ENCODE measurements at places on chromosomes 7 and 10. TPM values are rescaled to one million over a fixed set of nuclear protein-coding genes. Genes with fewer than 3 reads are reported as not detected.

GRCh38 chr7:44415510-44415909, 74.9 kb downstream of the NUDCD3 start:
- no peak for DNase-seq

- no peak for DNase-seq
Observed at GRCh38 chr10:60536529-60537114, 146.9 kb upstream of the ANK3 start.

DNA sequence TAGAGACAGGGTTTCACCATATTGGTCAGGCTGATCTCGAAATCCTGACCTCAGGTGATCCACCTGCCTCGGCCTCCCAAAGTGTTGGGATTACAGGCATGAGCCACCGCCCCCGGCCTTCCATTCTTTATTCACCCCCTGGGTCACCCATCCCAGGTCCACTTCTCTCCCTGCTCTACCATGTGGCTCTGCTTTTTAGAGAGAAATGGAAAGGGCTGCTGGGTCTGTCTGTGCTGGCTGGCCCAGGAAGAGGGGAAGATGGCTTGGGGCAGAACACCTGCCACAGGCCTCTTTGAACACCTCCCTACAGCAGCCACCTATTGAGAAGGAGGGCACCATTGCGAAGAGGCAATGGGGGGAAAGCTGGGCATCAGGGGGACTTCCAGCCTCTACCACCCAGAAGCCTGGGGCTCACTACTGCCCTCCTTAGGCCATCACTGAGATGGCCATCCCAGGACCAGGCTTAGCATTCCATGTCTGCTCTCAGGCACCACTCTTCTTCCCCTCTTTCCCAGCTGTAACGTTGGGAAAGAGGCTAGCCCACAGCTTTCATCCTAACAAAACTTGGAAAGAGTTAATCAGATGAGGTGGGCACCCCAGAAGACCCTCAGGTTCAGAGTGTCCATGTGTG, 256.3 kb downstream of the GRID1 start:
- no peak for DNase-seq

DNA sequence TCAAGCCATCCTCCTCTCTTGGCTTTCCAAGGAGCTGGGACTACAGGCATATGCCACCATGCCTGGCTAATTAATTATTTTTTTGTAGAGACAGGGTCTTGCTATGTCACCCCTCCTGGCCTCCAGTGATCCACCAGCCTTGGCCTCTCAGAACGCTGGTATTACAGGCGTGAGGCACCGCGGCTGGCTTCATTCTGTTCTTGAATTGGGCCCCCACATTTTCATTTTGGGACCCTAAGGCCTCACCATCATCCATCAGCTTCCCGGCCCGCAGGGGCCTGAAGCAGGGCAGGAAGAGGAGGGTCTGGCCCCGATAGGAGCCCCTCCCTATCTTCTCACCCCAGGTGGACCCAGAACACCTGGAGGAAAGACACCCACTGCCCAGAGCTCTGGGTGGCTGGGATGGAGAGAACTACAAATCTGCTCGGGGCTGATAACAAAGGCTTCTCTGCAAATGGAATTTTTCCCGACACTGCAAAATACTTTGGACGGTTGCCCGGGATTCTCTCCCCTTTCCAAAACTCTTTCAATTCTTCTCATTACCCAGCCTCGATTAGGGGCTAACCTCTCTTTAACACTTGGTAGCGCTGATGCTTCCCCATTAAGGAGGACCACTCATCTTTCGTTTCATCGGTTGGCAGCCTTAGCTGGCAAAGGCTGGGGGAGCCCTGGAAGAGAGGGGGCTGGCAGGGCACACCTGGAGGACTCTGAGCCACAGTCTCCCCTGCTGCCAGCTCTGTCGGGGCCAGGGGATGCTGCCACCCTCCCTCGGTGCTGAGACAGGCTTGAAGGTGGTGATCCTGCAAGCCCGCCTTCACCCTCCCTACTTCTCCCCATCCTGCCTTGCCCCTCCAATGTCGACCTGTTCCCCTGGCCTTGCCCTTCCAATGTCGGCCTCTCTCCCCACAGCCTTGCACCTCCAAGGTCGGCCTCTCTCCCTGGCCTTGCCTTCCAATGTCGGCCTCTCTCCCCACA, 81.0 kb upstream of the GNA12 start:
- no peak for DNase-seq

GRCh38 chr10:10499839-10500238, 517.8 kb upstream of the CELF2 start:
- no peak for DNase-seq

DNA sequence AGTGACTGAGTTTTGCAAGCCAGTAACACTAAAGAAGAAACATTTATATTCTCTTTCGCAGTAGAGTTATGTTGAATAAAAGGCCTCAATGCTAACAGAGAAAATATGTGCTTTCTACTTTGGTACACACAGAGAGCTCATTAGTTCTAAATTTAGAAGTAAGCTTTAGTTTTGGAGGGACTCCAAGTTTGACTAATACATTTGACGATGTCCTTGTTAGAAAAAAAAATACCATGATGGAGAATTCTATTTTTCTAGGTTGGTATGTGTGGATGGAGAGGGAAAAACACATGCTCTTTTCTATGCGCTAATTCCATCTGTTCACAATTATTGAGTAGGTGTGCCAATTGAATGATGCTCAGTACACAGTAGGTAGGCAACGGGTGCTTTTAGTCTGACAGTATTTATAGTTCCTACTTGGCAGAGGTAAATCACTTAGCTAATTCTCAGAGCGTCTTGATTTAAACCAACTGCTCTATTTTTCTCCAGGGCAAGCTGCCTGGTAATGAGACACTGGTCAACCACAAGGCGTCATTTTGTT, 327.2 kb upstream of the AKR1E2 start:
- no peak for DNase-seq

GRCh38 chr10:103676851-103677417, 178.4 kb downstream of the SH3PXD2A start:
- DNase-seq = no peak

- peak; percentile 18 for DNase-seq
Observed at GRCh38 chr10:99431190-99431760, 851 bp upstream of the GOT1 start.

DNA sequence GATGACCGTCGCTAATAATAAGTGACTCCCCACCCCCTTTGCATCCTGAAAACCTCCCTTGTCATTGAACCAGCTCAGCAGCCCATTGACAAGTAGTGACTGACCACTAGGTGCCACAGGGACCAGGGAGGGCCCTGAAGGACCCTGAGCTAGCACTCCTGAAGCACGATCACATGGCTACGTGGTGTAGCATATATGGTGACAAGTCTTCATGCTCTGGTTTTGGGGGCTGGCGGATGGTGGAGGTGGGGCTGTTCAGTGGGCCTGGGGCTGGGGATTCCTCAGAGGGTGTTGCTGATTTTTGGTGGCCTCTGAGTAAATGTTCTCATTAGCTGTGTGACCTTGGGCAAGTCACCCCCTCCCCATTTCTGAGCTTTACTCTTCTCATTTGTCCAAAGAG, 4.7 kb downstream of the ADAMTS14 start:
- DNase-seq = no peak

DNA sequence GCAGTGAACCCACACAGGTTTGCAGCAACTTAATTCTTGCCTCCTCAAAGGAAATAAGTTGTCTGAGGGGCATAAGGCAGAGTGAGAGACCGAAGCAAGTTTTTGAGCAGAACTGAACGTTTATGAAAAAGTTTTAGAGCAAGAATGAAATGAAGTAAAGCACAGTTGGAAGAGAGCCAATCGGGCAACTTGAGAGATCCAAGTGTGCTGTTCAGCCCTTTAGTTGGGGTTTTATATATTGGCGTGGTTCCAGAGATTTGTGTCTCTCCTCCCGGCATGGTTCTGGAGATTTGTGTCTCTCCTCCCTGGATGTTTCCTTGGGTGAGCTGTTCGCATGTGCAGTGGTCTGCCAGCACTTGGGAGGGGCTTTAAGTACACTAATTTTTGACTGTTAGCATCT, 141.4 kb upstream of the DGKB start:
- no peak for DNase-seq

DNA sequence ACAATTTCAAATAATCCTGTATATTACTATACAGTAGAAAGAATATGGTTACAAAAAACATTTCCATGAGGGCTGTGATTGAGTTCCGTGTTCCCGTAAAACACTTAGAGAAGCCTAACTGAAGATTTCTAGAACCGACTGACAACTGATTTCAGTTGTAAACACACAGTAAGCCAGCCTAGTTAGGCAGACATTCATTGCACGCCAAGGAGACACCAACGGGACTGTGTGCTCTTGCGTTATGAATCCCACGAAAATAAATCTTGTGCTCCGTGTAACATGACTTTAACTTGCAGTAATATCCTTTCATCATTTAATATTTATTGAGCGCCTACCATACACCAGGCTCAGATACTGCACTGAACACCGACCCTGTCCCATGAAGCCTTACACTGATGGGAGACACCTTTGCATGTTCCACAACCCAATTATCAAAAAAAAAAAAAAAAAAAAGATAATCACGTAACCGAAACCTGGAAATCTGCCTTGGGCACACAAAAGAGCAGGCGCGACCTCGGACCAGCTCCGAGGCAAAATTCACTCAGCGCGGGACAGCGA, 420 bp upstream of the KLHL7 start:
- DNase-seq = no peak

DNA sequence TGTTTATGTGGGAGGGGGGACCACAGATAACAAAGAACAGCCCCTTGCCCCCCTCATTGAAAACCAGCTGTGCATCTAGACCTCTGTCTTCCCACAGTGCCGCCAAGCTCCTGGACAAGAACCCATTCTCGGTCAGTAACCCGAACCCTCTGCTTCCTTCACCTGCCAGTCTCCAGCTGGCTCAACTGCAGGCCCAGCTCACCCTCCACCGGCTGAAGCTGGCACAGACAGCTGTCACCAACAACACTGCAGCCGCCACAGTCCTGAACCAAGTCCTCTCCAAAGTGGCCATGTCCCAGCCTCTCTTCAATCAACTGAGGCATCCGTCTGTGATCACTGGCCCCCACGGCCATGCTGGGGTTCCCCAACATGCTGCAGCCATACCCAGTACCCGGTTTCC, 91.0 kb upstream of the PDCD4 start:
- no peak for DNase-seq

DNA sequence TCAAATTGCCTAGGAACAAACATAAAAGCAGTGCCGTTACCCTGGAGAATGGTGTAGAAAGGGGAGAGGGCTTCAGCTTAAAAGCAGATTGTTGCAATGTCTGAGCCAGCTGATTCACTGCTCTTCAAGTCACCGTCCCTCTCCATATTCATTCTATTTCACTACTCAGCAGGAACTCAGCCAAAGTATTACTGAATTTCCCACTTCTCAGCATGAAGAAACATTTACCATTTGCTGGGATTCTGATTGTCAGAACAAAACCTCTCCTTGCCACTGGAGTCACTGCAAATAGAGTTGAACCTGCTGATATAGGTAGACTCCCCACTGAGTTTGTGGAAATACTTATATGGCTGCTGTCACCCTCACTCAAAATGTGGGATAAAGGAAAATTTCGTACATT, 71.7 kb downstream of the PPP1R17 start:
- no peak for DNase-seq

The ADAM22 gene
- polyA plus RNA-seq = 15.3 TPM

The TAC1 gene
- 0.86 TPM for polyA plus RNA-seq

The HHEX gene
- polyA plus RNA-seq = 10.9 TPM

Measured in right renal pelvis (tissue), 4 donors.